ENCODE measurements at places on chromosomes 1 and 21. TPM values are rescaled to one million over a fixed set of nuclear protein-coding genes. Genes with fewer than 3 reads are reported as not detected.

SH3BGR gene
- polyA plus RNA-seq, result 6.4 TPM

SYT14 gene
- polyA plus RNA-seq, result 0.57 TPM

LDLRAP1 gene
- 13.8 TPM for polyA plus RNA-seq

KRTAP22-2 gene
- not detected for polyA plus RNA-seq

S100A7 gene
- 0.87 TPM for polyA plus RNA-seq

C8B gene
- polyA plus RNA-seq, result not detected

TSACC gene
- 2.3 TPM for polyA plus RNA-seq

DNA sequence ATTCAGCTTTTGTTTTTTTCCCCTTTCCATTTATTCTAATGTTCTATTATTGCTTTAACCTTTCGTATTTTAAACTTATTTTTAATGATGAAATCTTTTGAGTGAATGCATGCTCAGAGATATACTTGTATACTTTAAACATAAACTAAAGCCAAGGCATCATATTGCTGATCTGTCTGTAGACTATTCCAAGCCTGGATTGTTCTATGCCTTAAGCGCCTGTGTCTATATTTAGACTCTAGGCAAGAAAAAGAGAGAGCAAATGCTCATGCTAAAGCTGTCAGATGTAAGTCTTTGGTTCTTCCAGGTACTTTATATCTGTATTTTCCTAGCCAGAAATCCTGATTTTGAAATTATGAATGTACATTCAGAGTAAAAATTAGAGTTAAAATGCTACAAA, 14.4 kb downstream of the SH3GLB1 start:
- DNase-seq, result no peak

DNA sequence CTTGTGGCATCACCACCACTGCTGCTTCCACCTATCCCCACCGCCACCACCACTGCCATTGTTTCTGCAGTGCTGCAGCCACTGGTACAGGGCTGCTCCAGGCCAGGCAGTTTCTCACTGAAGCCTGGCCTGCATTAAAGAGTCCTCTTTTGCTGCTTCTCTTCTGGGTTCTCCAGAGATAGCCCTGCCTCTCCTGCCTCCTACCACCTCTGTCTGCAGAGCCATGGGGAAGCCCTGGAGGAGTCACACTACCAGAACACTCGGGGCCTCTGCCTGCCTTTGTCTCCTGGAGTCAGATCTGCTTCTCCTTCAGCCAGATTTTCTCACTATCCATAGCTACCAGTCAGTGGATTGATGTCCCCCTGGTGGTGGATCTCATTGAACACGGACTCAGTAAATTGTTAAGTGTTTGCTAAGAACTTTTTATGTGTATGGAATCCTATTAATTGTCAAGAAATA, 37.7 kb upstream of the DDAH1 start:
- DNase-seq, result peak; percentile 51

DNA sequence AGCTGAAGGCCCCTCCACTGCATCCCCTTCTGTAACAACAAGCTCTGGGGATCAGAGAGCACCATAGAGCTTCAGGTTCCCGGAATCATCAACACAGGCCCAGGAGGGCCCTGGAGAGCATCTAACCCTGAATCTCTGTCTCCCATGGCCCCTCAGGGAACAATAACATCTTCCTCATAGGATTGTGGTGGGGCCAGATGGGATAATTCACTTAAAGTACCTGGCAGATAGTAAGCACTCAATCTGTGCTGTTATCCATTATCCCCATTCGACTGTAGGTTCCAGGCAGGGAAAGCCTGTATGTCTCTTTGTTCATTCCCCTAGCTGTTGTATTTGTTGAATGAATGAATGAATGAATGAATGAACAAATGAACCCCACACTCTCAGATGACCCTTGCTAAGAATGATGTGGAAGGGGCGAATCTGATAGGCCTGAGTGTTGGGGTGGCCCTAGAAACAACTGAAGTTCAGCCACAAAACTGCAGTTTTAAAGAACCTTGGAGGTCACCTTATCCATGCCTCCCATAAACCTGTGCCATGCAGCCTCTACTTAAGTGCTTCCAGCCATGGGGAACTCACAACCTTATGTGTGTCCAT, 14.5 kb downstream of the LAPTM5 start:
- DNase-seq, result no peak

GRCh38 chr1:1788646-1789431, 10.6 kb upstream of the NADK start:
- no peak for DNase-seq

DNA sequence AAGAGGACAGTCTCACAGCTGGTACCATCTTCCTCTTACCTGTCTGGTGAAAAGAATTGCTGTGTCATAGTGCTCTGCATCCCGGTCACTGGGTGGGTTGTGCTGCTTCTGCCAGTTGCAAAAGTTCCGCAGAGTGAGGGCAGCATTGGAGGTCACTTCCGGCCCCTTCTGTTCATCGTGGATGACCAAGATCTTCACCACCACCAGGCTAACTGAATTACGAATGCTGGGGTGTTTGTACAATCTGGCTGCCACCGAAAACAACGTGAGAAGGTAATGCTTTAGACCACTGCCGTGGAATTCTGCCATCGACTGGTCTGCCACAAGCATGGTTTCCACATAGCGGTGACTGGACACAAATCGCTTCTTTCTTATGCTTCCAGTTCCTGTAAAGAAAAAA, 2.9 kb downstream of the ADAMTS1 start:
- DNase-seq, result no peak

DNA sequence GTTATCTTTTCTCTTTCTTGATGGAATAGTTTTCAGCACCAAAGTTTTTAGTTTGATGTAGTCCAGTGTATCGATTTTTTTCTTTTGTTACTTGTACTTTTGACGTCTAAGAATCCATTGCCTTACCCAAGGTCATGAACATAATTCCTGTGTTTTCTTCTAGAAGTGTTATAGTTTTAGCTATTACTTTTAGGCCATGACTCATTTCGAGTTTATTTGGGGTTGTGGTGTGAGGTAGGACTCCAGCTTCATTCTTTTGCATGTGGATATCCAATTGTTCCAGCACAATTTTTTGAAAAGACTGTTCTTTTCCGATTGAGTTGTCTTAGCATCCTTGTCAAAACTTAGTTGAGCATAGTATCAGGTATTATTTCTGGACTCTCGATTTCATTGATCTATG, 79.4 kb upstream of the SELENON start:
- DNase-seq, result no peak

DNA sequence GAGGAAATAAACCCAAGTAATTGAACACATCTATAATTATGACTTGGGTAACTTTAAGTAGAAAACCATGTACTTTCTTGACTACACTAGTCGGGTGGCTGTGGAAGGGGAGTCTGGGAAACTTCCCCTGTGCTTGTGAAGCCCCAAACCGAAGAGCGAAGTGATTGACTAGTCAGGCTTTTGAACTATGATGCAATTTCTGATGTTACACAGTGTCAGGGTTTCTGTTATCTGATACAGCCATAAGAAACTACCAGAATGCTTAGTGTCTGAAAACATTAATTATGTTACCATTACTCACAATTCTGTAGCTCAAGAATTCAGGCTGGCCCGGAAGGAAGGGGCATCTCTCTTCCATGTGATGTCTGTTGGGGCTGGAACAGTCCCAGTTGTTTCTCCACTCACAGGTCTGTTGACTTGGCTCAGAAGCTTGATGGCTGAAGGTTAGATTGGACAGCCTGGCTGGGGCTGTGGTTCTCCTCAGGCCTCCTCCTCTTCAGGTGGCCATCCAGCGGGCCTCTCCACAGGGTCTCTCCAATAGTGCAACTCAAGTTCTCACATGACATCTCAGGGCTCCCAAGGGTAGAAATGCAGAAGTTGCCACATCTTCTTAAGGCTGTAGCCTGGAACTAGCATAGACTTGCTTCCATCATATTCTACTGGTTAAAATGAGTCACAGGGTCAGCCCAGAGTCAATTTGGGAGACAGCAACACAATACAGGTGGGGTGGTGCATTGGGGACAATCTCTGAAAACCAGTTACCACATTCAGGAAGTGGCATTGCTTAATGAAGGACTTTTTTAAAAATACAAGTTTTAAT, 8.3 kb upstream of the C8B start:
- DNase-seq, result no peak

- DNase-seq, result no peak
Measured at GRCh38 chr1:222926566-222926965, 111.7 kb downstream of the DISP1 start.

DNA sequence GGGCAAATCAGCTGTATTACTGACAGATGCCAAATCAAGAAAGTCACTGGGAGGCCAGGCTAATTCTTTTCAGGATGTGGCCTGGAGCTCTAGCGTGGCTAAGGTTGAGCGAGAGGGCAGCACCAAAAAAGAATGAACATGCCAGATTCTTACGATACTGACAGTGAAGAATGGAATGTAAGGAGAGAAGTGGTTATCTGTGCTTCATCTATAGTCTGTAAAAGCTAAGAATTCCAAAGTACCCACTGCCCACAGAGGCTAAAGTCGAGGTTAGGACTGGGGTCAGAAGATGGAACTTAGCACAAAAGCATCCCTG, 32.7 kb downstream of the TFAP2E start:
- DNase-seq, result no peak

- DNase-seq, result no peak
Measured at GRCh38 chr1:184947497-184948256, 26.6 kb downstream of the NIBAN1 start.

- no peak for DNase-seq
Measured at GRCh38 chr1:167013108-167013929, 24.2 kb downstream of the MAEL start.

DNA sequence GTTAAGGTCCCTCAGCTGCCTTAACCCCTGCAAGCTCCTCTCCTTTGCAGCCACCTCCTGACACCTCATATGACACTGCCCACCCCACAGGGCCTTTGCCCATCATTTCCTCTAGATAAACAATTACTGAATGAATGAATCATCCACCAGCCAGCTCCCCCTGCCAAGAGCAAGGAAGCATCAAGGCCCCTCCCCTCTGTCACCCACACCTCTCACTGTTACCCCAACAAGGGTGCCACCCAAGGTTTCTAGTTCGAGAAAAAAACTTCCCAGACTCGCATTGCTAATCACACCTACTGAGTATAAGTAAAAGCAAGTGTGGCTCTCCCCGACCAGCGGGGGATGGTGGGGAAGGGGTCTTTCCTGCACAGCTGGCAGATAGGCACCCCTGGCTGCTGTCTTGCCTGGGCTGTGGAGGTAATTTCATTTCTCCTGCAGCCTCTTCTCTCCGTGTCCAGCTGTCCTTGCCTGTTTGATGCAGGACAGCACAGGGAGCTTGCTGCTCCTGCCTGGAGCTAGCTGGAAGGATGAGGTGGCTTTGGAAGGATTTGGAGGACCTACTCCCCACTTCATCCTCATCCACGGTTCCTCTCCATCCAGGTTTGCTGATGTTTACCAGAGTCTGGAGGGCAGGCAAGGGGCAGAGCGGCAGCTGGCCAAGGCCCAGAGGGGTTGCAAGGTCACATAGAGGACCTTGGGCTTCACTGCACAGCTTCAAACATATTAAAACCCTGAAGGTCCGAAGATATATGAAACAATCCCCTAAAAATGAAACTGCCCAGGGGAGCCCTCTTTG, 33.1 kb upstream of the LBR start:
- DNase-seq, result no peak

- DNase-seq, result no peak
Measured at GRCh38 chr1:60950224-60951063, 131.9 kb upstream of the NFIA start.

Measured in left renal cortex interstitium (tissue), 4 donors.